ENCODE measurements at places on chromosomes 16 and 17.

DNA sequence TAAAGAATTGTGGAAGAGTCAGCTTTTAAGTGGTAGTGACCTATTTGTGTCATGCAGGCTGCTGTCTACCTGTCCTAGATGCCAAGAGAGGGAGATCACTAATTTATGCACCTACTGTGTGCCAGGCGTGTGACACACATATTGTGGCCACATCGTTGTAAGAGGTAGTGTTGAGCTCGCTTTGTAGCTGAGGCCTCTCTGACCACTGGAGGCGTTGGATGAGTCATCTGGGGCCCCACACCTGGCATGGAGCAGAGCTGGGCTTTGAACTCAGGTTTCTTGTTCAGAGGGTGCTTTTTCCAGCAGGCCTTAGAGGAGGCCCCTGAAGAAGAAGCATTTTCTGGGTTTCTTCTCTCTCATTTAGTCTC is 52.3 kb upstream of the LGALS9 start:
- no peak for DNase-seq

DNA sequence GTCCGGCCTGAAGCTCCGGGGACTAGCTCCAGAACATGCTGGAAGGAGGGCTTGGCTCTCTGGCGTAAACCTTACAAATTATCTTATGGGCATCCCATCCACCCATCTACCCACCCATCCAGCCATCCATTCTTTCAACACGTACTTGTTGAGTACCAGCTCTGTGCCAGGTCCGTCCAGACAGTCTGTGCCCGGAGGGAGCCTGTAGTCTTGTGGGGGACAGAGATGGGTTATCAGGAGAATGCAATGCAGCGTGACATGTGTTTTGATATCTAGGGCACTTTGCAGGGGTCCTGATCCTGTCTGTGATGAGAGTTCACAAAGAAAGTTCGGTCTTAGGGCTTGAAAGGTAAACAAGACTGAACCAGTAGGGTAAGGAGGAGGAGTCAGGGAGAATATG is 4.1 kb upstream of the SLC13A2 start:
- DNase-seq = no peak

GRCh38 chr17:753418-753817 is 1.4 kb upstream of the GEMIN4 start:
- no peak for DNase-seq

DNA sequence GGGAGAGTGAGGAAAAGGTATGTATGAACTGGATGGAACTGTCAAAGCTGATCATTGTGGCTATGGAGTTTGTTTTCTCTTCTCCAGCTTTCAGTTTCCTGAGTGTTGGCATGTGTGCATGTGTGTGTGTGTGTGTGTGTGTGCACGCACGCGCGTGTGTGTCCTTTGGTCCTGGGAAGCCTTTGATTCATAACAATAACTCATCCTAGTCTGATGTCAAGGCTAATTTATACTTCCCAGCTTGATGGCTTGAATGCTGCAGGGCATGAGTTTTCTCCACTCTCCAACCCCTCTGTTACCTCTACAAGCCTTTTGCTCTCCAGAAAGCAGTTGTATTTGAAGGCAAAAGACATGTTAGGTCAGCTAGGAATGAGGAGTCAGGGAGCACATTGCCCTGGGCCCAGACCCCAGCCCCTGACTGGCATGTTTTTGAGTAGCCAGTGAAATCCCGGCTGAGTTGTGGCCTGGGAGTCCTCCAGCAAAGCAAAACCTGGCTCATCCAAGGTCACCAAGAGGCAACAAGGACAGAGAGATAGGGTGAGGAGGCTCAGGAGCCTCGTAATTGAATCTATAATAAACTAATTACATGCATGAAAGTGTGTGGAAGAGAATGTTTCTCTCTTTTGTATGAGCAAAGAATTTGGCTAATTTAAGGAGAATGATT is 8.9 kb upstream of the CDC42EP4 start:
- peak; percentile 40 for DNase-seq

GRCh38 chr17:12927541-12928425 is 90.0 kb downstream of the ELAC2 start:
- DNase-seq = peak; percentile 25

- DNase-seq = no peak
These were observed 65.1 kb upstream of the TNRC6C start for GRCh38 chr17:77893144-77894044.

- no peak for DNase-seq
These were observed 2.6 kb downstream of the BBS2 start for GRCh38 chr16:56517206-56517605.

DNA sequence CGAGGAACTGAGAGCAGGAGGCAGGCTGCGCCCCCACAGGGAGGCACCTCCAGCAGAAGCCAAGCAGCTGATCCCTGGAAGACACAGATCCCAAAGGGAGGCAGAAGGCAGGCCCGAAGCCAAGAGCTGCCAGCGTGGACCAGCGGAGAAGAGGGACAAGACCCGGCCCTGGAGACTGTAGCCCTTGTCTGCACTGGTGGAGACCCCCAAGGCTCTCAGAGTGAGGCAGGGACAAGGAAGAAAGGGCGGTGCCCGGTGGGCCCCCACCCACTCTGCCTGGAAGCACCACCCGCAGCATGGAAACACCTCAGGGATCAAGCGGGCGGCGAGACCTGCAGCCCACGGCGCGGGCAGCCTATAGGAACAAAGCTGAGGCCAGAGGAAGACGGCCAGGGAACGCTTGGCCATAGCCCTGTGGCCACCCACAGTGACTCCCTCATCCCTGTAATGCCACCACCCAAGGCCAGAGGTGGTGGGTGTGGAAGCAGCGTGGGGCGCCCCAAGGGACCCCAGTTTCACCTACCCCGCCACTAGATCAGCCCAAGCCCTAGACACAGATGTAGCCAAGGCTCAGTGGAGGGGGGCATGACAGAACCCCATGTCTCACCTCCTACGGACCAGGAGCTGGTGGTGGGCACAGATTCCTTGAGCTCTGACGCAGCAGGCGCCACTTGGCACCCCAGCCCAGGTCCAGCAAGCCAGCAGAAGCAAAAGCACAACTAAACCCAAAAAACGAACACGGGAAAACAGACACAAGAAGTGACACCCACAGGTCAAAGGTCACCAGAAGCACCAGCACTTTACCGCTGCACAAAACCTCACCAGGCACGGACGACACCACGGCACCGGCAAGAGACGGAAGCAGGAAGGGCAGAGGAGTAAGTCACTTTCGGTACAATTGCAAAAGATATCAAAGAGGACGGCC is 2.9 kb upstream of the SIRT7 start:
- no peak for DNase-seq
